ENCODE measurements at places on chromosomes 3 and 15.

GRCh38 chr3:19149368-19149767, 1.1 kb downstream of the KCNH8 start:
- DNase-seq = no peak

DNA sequence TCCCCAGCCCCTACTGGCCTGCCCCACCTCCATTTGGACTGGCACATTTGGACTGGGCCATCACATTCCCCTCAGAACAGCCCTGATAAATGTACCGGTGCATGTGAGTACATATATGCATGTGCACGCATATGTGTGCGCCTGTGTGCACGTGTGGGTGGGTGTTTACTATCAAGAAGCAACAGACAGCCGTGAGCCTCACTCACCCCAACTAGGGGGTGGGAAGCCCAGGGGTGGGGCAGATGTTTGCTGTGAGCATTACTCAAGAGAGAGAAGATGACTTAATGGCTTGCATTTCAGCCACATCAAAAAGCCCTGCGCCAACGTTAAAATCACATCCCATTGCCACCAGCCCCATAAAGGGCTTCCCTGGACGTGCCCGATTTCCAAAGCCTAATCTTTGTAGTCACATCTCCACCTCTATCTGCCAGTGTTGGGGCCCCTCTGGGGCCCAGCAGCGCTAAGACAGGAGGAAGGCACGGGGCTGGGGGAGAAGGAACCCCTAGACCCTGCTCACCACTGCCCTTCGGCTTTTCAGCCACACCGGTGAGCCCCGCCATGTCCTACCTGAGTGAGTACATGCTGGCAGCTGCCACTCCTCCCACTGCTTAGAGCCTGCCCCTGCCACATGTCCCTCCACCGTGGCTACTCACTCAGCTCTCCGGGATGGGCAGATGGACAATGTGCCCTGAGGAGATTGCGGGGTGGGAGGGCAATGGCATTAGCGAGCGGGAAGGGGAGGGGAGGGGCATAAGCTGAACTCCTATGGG, 10.9 kb downstream of the ITIH3 start:
- no peak for DNase-seq

DNA sequence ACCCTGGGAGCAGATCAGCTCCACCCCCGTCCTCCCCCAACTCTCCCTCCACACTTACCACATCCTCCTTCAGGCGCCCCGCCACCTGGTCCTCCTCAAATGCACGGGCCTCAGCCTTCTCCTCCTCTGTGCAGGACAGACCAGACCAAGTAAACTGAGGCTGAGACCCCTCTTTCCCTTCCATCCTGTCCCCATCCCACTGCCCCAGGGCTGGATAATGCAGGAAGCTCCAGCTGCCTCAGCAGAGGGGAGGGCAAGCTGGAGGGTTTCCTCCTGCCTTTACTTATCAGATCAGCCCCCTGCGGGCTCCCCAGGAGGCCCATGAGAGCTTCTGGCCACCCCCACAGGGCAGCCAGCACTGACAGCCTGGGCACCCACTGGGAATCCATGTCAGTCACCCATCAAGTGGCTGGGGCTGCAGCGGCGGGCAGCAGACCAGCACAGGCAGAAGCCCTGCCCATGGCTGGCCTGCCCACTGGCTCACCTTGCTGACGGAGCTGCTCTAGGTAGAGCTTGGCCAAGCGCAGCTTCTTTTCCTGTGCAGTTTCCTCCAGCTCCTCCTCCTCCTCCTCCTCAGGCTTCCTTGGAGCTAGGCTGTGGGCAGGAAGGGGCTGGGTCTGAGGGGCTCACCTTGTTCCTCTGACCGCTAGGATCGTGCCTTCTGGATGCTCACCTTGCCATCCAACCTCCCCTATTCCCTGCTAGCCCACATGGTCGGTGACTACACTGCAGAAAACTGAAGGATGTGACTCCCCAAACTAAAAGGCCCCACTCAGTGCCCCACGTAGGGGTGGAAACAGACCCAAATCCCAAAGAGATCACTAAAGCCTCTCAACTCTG, 3.9 kb downstream of the RRP9 start:
- DNase-seq = no peak

DNA sequence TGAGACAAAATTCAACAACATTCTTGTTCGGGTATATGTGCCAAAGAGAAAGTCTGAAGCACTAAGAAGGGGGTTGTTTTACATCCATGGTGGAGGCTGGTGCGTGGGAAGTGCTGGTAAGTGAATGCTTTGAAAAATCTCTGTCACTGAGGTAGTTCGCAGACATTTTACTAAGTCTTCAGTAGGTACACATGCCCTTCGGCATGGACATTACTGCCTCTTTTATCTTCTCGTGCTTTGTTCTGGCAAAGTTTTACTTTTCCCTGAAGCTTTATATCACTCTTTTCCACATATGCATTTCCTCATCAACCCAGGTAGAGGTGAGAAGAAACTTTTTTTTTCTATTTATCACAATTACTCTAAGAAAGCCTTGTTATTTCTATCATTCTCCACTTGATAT, 3.6 kb downstream of the AADAC start:
- no peak for DNase-seq

DNA sequence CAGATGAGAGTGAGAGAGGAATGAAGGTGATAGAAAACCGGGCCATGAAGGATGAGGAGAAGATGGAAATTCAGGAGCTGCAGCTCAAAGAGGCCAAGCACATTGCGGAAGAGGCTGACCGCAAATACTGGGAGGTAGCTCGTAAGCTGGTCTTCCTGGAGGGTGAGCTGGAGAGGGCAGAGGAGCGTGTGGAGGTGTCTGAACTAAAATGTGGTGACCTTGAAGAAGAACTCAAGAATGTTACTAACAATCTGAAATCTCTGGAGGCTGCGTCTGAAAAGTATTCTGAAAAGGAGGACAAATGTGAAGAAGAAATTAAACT, 88.9 kb downstream of the EOMES start:
- no peak for DNase-seq

- no peak for DNase-seq
Observed at GRCh38 chr3:143200001-143200924, 80.7 kb downstream of the CHST2 start.

- no peak for DNase-seq
Observed at GRCh38 chr15:65370885-65371284, 6.9 kb downstream of the IGDCC3 start.

DNA sequence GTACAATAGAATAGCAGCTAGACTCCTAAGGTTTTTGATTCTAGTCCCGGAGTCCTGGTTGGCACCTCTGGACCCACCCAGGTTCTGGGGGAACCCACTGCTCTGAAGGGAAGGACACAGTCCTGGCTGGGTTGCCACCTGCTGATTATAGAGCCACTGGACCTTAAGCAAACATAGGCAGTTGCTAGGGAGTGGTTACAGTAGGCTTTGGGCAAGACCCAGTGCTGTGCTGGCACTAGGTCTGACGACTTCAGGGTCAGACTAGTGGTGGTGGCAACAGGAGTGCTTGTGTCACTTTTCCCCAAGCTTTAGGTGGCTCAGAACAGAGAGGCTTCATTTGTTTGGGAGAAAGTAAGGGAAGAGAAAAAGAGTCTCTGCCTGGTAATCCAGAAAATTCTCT, 109.8 kb upstream of the C3orf80 start:
- no peak for DNase-seq

DNA sequence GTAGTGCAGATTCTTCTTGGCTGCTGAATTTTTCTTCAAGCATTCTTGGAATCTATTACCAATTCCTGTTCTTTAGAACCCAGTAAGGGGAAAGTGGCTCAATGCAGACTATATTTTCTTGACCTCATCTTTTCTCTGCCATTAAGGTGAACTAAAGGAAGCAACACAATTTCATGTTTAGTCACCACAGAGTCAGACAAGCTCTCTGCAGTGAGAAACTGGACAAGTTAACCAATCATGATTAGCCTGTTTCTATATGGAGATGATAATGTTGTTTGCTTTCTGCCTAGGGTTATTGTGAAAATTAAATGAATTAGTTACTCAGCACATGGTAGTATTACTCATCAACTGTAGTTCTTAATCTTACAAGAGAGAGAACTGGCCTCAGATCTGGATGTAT, 1075.1 kb downstream of the AGBL1 start:
- DNase-seq = no peak

Measured in NCI-H524 treated with DMSO at 0.1 percent for 48 hours (cell line).